ENCODE measurements at places on chromosomes 5 and 9.

- no peak for DNase-seq
These were observed 5.1 kb downstream of the ARL14EPL start for GRCh38 chr5:116037236-116037822.

DNA sequence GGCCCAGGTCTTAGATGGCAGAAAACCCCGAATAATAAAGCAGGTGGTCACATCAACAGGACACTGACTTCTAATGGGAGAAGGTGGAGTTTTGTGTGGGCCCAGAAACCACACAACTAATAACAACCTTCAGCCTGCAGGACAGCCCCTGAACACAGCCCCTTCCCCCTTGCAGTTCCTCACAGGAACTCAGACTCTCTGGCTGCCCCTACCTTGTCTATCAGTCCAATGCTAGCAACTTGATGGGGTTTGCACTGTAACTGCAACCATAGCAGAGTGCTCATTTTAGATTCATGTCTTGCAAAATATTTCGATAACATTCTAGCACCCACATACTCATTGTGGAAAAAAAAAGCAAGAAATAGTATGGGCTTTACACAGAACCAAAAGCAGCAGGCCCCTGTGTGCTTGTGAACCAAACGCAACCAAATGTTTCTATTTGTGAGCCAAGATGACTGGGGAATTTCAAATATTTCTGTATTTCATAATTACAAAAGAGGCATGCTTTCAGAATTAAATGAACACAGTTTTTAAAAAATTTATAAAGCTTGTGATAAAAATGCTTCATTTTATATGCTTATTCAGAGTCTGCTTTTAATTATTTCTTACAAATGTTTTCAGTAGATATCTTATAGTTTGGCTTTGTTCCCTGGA lies 62.7 kb upstream of the PDE4D start:
- no peak for DNase-seq

- no peak for DNase-seq
These were observed 2.4 kb upstream of the PLEKHG4B start for GRCh38 chr5:89337-90286.

DNA sequence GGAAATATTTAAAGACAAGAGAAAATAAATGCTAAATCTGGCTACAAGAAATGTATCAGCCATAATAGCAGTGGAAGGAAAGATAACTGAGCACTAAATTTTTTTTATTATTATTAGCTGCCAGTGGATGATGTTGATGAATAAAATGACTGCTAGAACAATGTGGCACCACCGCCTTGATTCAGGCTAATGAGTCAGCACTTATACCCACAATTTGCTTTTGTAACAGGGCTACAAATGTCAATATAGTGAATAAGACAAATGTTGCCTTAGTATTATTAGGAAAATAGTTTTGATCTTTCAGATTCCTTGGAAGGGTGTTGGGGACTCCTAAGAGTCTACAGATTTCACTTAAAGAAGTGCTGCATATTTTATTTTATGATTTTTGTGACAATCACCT lies 555.2 kb upstream of the GRAMD2B start:
- DNase-seq = no peak

GRCh38 chr5:172724242-172725183 lies 46.5 kb downstream of the DUSP1 start:
- DNase-seq = no peak
